ENCODE measurements at places on chromosomes 2 and 18.

DNA sequence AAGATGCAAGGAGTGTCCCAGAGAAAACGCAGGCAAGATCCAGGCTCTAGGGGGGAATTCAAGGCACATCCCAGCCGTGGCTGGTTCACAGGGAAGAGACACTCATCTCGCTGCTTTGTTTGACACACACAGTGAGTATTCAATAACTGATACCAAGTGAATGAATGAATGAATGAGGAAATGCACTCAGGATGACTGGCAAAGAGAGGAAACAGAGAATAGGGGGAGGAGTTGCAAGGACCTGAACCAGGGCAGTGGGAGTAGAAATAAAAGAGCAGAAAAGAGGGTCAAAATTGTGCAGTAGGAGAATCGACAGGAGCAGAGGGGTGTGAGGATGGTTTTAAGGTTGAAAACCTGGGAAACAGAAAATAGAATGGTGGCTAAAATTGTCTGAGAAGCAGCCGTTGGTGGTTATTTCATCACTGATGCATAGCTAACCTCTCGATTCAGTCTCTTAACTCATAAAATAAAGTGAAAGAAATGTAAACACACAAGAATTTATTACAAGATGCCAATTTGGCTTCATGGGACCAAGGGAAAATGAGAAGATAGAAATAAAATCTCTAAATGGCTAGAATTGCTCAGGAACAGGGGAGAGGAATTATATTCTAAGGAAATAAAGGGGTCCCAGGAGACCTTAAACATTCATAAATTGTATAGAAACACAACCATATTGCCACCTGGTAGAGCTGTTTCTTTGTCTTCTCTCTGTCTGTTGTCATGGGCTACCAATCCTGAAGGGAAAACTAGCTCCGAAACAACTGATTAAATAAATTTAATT, 63.9 kb upstream of the PHLPP1 start:
- no peak for DNase-seq

DNA sequence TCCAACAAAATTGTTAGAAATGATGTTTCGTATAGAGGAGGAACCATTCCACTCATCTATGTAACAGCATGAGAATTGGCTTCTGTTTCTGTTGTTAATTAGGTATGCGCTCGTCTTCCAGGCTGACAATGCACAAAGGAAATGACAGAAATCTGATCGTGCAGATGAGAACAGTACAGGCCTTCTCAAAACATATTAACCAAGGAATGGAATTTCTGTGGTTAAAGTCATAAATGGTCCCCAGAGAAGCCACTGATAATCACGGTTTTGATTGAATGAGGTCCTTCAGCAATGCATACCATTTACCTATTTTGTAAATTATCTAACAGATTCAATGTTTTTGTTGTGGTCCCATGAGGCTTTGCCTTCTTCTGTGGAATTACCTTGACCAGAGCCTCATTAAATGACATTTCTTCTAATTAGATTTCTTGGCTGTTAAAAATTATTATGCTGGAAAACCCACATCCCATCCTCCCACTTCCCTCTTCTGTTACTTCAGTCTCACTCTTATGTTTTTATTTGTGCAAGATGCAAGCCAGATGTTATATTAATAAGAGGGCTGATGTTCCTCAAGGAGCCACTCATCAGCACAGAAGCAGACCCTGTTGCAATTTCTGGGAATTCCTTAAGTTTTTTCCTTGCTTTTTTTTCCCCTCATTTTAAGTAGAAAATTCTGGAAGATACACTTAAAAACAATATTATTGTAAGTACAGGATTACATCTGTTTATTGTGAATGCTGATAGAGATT, 395.8 kb downstream of the PID1 start:
- no peak for DNase-seq

- DNase-seq, result no peak
These were observed 31.9 kb downstream of the UXS1 start for GRCh38 chr2:106161938-106162820.

GRCh38 chr2:140270224-140270623, 1490.0 kb upstream of the NXPH2 start:
- no peak for DNase-seq

GRCh38 chr2:68505603-68506159, 38.3 kb downstream of the APLF start:
- no peak for DNase-seq

DNA sequence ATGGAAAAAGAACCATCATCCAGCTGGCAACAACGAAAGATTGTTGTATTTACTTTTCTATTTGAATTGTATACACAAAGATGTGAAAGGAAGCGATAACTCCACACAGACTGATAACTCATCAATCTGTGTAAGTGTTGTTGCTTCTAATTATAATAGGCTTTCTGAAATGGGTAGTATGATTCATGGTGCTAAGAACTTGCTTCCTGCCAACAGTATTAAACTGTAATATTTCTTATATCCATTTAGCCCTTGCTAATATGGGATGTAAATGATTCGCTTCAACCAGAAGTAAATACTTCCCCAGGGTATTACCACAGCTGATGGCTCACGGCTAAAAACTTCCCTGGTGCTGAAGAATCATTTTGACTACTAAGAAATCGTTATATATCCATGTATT, 70.2 kb downstream of the TMEM163 start:
- no peak for DNase-seq

GRCh38 chr2:96090196-96090926, 26.0 kb downstream of the ADRA2B start:
- DNase-seq, result peak; percentile 61

GRCh38 chr2:205834796-205835195, 152.5 kb downstream of the NRP2 start:
- no peak for DNase-seq

DNA sequence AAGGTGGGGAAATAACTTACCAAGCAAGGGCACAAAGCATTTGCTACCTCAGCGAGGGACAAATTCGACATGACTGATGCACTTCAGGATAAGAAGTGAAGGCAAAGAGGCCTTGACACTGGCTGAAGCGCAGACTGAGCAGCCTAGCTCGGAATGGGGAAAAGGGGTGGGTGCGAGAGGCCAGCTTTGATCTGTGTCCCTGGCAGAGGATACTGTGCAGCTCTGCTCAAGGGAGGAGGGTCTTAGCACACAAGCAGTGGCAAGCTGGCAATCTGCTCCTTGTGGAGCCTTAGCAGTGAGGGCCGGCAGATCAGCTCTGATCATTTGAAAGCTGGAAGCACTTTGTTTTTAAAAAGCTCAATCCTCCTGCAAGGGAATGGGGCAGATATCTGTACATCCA, 222.3 kb downstream of the ZBTB7C start:
- DNase-seq, result no peak

GRCh38 chr2:112960230-112960825, 17.5 kb upstream of the IL36G start:
- no peak for DNase-seq

GRCh38 chr2:135490376-135490775, 40.6 kb downstream of the ZRANB3 start:
- DNase-seq, result no peak

DNA sequence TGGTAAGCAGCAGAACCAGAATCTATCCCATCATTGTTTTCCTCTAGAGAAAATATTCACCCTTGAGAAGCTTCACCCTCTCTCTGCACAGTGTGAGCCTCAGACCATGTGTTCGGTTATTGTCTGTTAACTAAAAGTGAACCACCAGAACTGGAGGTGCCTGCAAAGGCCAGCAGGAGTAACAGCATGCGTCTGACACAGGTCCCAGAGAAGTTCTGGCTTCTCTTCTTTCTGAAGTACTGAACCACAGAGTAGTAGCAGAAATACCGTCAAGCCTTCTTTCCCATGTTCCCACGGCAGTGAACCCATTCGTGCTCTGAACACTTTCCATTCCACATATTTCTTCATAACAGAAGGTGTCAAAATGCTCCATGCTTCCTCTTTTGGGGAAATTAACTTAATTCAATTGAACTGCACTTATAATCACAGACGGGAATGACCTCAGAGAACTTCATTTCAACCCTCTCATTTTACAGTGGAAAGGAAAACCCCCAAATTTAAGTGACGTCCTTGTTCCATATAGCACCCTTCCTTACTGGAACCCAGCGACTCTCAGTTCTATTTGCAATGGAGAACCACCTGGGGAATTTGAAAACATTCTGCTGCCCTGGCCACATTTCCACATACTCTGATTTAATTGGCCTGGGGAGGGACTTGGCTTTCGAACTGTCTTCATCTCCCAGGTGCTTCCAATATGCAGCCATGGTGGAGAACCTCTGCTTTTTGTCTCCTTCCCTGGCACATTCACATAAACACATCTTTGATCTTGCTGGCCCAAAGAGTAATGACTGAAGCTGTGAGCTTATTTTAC, 519.1 kb downstream of the RNF144A start:
- DNase-seq, result no peak

GRCh38 chr2:28296243-28296642, 96.4 kb upstream of the FOSL2 start:
- no peak for DNase-seq

GRCh38 chr18:13524811-13525210, 201.5 kb downstream of the FAM210A start:
- DNase-seq, result no peak

GRCh38 chr18:53991202-53991601, 233.3 kb downstream of the MBD2 start:
- DNase-seq, result peak; percentile 76

DNA sequence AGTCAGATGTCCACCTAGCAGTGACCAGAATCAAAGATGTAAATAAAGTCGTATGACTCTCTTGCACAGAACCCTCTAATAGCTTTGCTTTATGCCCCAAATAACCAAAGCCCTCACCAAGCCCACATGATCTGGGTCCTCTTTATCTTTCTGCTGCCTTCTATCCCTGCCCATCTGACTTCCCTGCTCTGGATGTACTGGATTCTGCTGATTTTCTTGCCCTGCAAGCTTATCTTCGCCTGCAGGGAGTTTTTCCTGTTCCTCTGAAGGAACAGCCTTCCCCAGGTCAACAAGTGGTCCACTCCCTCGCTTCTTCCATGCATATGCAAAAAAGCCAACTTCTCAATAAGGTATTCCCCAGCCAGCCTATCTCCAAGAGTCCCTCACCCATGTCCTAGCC, 18.7 kb downstream of the IL36B start:
- no peak for DNase-seq

DNA sequence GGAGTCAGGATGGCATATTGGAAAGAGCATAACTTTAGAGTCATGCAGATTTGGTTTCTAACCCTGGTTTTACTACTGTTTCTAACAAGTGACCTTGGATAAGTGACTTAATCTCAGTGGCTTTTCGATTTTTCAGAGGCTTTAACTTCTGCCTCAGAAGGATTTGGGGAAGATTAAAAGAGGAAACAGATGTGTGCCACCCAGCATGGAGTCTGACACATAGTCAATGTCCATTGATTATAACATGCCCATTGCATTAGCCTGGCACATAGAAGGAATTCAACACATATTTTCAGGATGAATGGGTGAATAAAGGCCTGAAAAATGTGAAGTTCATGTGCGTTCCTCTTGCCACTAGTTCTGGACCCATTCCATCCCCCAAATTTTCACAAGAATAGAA, 438.2 kb downstream of the EPHA4 start:
- no peak for DNase-seq

DNA sequence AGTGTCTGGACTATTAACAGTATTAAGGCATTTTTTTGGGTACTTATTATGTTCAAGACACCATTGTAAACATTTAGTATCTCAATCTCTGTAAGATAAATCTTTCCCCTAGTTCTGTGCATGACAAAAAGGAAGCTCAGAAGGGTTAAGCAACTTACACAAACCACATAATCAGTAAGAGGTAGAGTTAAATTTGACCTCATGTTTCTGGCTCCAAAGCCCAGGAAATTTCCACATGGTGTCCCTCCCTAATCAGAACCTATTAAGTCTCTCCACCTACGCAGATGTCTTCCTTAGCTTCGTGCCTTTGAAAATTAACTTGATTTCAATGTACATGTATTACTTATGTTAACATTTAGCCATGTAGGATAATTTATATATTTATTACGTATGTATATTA, 2.0 kb downstream of the MFSD6 start:
- no peak for DNase-seq

DNA sequence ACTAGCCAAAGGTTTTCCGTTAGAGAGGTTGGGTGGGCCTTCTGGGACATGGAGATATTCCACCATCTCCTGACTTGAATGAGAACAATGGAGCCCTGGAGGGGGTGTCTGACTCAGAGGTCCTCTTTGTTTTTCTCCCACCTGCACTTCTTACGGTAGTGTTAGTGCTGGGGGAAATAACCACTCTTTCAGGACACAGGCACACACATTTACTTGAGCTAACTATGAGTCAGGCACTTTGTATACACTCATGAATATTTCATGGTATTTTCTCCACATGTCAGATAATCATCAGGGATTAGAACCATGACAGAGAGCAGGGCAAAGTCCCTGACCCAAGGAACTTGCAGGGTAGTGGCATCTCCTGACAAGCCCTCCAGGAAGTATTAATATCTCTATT, 439.1 kb downstream of the TSN start:
- DNase-seq, result no peak

DNA sequence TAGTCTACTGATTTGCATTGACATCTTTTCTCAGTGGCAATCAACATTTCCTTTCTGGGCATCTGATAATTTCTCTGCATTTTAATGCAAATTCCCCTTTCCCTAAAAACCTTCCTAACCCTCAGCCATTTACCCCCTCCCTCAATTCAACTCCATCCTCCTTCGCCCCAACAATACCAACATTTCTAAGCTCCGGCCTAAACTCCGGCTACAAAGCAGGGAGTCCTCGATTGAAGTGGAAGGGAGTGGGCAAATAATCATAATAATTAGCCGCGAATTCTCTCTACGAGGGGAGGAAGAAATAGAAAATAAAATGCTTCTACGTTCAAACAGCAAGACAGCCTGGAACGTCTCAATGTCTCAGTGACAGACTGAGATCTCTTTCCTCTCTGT, 4.6 kb downstream of the BCL11A start:
- DNase-seq, result no peak

- DNase-seq, result no peak
These were observed 296.9 kb upstream of the CYRIA start for GRCh38 chr2:16962505-16962904.

DNA sequence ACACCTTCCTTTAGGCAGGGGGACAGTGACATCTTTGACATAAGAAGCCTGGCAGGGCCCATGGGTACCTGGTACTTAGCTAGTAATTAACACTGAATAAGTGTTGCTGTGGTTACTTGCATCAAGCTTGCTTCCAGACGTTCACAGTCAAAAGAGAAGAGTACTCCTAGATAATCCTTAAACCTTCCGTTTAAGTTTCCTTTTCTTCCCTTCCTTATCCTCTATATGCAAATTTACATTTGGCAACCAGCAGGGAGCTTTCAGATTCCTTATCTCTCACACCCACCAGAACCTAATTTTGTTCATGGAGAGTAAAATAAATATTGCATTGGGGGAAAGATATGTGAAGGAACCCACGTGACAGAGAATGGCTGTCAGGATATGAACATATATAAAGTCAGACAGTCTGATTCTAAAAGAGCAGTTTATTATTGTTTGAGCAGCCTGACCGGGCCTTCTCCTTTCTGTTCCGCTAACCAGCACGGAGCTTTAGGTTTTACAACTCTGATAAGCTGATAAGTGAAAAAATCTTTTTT, 7.8 kb upstream of the RAB31 start:
- no peak for DNase-seq

GRCh38 chr2:8495189-8495989, 186.5 kb upstream of the ID2 start:
- no peak for DNase-seq

GRCh38 chr2:164992818-164993217, 37.5 kb upstream of the SLC38A11 start:
- DNase-seq, result peak; percentile 83

GRCh38 chr18:58591286-58591685, 37.6 kb downstream of the ALPK2 start:
- DNase-seq, result no peak

Measured in non-pigmented ciliary epithelial cell (primary cell).